ENCODE measurements at places on chromosomes 3 and 15.

- peak; percentile 33 for DNase-seq
Measured at GRCh38 chr3:48194446-48195071, 6.3 kb upstream of the CDC25A start.

- DNase-seq = no peak
Measured at GRCh38 chr3:157460253-157460652, 23.6 kb downstream of the PTX3 start.

GRCh38 chr15:45116482-45117307 lies 2.6 kb downstream of the DUOXA2 start:
- no peak for DNase-seq

DNA sequence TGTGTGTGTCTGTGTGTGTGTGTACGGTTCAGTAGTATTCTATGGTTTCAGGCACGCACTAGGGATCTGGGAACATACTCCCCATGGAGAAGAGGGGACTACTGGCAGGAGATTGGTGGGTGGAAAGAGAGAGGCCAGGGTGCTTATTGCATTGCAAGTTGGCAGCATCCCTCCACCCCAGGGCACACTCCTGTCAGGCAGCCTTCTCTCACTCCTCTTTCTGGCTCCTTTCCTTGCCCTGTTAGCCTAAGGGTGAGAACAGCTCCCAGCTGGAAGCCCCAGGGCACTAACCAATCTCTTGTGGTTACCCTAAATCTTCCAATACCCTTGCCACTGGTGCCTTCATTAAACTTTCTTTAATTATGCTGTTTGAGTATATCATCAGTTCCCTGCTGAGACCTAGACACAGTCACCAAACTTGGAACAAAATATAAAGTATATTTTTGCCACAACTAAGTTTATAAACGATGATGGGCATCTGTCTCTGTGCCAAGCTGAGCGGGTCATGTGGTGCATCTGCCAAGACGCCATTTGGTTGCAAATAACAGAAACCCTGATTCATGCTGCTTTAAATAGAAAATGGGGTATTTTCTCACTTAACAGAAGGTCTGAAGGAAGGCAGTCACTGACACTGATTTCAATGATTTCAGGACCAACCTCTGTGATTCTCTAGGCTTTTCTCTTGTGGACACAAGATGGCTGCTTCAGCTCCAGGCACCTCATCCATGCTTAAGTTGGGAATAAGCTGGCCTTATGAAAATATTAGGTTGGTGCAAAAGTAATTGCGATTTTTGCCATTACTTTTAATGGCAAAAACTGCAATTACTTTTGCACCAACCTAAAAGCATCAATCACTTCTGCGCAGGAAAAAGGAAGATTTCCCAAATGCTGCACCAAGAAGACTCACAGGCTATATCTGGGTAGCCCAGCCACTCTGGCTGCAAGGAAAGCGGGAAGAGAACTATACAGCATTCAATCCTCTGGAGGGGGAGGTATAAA lies 476.9 kb upstream of the PROK2 start:
- no peak for DNase-seq

- DNase-seq = no peak
Measured at GRCh38 chr15:57398336-57398735, 22.0 kb downstream of the CGNL1 start.

GRCh38 chr3:156599089-156599874 lies 44.4 kb upstream of the SSR3 start:
- no peak for DNase-seq

GRCh38 chr15:80904998-80905397 lies 84.6 kb downstream of the MESD start:
- DNase-seq = no peak

DNA sequence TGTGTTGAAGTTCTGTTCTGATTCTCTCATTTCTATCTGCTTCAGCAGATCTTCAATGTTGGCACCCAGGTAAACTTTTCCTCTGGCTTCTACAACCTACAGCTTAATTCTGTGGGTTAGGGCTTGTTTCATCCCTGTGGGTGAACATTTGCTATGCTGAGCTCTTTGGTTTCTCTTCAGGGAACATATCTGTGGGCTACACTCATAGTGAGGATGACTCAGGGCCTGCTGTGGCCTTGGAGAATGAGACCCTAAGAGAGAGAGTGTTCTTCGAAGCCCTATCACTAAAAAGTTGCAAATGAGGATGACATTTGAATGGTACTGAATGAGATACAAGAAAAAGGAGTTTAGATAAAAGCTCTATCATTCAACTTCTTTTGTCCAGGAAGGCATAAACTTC lies 346.2 kb upstream of the CBLB start:
- no peak for DNase-seq

- DNase-seq = no peak
Measured at GRCh38 chr3:57981483-57982087, 26.6 kb upstream of the FLNB start.

DNA sequence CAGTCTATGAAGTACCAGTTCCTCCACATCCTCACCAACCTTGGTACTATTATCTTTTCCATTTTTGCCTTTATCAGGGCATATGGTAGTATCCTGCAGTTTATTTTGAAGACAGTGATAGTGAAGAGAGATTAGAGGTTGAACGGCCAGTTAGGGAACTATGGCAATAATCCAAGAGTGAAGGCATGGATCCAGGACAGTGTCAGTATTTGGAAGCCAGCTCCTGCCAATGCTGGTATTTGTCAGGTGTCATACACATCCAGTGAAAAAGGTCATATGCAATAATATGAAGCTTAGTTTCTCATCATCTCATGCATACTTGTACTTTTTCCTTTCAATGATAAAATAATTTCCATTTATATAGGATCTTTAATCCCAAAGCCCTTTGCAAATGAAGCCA lies 56.8 kb upstream of the KCNMB2 start:
- no peak for DNase-seq

- DNase-seq = no peak
Measured at GRCh38 chr3:137242836-137243400, 285.1 kb downstream of the IL20RB start.

DNA sequence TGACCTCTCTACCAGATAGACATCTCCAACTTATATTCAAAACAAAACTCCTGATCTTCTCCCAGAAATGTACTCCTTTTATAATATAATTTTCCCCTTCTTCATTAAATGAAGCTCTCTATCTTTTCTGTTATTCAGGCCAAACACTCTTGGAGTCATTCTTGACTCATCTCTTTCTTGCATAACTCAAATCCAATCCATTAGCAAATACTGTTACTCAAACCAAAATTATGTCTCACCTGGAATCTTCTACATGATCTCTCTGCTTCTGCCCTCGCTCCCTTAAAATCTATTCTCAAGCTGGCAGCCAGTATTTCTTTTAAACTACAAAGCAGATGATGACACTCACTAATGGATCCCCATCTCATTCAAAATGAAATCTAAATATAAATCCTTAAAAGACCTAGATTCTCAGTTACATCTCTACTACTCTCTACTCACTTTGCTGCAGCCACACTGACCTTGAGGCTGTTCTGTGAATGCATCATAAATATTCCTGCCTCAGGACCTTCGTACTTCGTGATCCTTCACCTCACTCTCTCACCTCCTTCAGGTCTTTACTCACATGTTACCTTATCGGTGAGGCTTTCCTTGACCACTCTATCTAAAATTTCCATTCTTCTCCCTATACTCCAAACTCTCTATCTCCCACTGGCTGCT lies 160.9 kb downstream of the TBC1D5 start:
- DNase-seq = no peak

GRCh38 chr15:78418686-78419085 lies 19.3 kb upstream of the IREB2 start:
- no peak for DNase-seq

DNA sequence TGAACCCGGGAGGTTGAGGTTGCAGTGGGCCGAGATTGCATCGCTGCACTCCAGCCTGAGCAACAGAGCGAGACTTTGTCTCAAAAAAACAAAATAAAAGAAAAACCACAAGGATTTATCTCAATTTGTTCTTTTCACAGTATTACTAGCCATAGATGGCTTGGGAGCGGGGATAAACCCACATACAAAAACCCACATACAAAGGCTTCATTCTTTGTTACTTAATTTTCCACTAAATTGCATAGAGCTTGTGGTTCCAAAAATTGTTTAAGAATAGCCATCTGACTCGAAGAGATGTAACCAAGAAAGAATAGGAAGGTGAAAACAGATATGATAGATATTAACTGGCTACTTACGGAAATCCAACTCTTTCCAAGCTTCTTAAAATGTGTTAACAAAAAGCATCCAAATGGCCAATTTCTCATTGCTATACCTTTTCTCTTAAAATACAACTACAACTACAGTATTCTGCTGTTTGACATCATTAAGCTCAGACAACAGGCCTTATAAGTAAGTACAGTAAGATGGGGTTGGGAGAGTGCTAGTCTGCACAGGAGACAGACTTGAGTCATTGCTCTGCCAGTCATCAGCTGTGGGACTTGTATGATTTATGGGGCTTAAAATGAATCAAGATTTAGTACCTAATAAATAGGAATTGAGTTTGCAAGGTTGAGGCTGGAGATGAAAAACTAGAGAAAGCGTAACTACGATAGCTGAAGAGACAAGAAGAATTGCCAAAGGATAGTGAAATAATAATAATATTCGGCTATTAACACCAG lies 96.6 kb upstream of the PLXND1 start:
- no peak for DNase-seq

DNA sequence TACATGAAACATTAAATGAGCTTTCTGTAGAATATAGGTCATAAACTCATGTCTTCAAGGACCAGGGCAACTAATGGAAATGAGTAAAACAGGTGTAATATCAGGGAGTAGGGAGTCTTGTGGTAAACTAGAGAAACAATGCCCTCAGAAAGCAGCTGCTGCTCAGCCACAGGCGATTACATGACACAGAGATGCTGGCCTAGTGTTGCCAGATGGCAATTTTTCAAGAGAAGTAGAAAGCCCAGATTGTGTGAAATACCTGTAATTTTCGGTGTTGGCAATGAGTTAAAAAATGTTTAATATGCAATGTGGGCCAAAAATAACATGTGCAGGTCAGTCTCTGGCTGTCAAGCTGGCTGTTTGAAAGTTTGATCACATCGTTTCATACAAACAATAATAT lies 23.4 kb downstream of the NCEH1 start:
- DNase-seq = no peak

DNA sequence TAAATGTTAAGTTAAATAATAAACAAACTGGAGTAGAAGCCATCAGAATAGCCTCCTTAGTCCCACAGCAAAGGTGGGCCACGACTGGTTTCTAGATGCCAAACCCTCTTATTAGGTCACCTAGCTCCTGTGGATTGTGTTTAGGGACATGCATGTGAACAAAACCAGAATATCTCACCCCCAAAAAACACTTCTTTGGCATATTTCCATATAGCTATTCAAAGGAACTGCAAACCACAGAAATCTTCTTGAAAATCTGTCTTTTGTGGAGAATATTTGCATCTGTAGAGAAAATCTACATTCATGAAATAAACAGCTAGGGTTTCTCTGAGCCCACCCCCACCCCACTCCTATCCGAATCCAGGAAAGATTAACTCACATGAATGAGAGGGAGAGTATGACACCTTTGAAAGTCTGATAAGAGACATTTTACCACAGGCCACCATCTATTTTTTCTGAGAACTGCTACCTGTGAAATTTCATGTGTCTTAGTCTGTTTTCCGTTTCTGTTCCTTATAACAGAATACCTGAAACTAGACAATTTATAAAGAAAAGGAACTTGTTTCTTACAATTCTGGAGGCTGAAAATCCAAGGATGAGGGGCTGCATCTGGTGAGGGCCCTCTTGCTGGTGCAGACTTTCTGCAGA lies 159.4 kb downstream of the NEK10 start:
- DNase-seq = no peak

- DNase-seq = no peak
Measured at GRCh38 chr3:100982710-100983109, 10.5 kb downstream of the ABI3BP start.

DNA sequence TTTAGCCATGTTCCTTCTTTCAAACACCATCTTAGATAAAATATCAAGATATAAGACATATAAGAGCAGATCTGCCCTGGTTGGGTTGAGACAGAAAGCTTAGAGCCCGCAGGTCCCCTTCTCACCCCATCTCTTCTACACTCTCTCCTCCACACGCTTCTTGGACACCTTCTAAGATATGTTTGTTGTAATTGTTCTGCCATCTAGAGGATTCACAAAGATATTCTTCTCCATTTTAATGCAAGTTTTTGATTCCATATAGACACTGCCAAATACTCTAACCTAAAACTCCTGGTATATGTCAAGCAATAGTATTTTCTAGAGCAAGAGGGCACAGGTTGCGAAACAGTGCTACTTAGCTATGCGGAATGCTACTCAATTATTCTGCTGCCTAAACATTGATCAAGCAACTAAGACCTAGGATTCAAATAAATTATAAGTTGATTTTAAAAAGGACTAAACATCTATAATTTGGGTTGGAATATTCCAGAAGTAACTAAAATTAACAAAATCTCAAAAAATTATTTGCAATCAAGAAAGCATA lies 6.8 kb downstream of the CHRM5 start:
- DNase-seq = no peak

GRCh38 chr3:188323067-188323842 lies 169.3 kb downstream of the LPP start:
- DNase-seq = peak; percentile 54

GRCh38 chr3:192933779-192934460 lies 16.3 kb upstream of the MB21D2 start:
- DNase-seq = no peak

GRCh38 chr15:35455201-35455600 lies 90.8 kb downstream of the DPH6 start:
- DNase-seq = no peak

DNA sequence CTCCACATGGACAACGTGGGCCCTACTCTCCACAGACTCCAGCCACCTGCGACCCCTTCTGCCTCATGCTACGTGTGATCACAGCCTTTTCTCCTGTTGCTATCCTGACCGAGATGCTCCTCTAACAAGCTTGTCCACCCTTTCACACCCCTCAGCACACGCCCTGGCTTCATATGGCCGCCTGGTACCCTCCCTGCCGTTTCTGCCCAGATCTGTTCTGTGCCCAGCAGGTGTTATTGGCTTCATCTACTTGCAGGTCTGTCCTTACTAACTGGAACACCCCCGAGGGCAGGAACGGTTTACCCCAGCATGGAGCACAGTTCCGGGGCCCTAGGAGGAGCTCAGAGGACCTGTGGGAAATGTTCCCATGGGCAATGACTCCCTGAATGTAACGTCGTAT lies 9.9 kb downstream of the CHAC1 start:
- no peak for DNase-seq

DNA sequence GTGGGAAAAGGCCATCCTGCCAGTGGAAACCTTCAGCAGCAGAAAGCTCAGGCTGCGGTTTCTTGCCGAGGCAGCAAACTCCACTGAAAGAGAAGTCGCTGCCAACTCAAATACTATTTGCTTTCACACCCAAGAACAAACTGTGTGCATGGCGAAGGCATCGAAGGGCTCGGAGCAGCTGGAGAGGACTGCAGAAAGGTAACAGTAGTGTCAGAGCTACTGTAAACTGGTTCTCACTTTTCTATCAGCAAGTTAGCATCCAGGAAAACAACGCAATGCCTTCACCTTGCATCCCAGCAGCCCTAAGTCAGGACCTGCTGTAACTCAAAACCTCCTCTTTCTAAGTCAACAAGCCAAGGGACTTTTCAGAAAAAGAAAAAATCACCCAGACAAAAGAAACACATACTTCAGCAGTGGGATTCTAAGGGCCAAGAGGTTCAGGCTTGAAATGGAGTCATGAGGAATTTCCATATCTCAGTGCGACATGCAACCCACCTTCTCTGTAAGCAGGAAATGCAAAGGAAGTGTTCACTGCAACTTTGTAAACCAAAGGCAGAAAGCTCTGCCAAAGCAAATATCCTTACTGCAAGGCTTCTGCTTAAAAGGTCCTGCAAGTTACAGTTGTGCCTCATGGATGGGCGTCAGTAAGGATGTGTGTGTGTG lies 193.5 kb downstream of the FOXP1 start:
- peak; percentile 12 for DNase-seq
